Osteoblast (primary cell): ENCODE measurements at places on chromosomes 7 and 10.

DNA sequence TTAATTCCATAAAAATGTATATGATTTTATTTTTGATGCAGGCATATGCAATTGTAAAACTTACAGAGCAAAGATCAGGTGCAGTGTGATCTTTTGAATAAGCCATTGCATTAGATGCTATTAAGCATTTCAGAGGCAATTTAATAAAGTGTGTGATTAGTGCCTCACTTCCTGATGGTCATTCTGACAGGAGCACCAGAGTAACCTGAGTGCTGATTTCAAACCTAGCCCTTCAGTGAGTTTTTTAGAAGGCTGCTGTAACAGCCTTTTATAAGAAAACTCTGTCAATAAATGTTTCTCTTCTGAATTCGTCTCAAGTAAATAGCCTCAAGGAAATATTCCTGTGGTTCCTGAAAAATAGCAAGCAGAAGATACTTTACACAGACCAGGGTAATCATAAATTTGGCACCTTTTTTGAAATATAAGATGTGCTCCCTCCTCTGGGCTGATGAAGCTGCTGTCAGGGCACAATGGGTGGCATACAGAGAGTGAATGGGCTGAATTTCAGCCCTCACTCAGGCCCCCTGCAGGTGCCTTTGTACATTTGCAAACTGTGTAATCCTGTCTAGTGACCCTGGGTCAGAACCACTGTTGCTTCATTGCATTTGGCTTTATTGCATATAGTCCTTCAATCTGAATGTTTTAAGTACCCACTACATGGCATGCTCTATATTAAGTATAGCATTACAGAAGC is 193.7 kb upstream of the CSTF2T start:
- DNase-seq: no peak
- H3K27ac ChIP-seq: no peak overlapping the region
- no peaks in the 10 kb centered on the region for H3K4me1 ChIP-seq
- no peaks in the 10 kb centered on the region for H3K27me3 ChIP-seq
- no peak overlapping the region for H3K4me3 ChIP-seq

GRCh38 chr10:35040760-35041501 is 49.2 kb downstream of the CUL2 start:
- H3K27me3 ChIP-seq: no peaks in the 10 kb centered on the region
- DNase-seq: peak; percentile 56
- H3K27ac ChIP-seq: peak overlapping the region; percentile 44
- no peak overlapping the region for H3K4me3 ChIP-seq
- H3K36me3 ChIP-seq: peaks cover 24% of the 10 kb centered on the region
- peaks cover 26% of the 10 kb centered on the region for H3K4me1 ChIP-seq

DNA sequence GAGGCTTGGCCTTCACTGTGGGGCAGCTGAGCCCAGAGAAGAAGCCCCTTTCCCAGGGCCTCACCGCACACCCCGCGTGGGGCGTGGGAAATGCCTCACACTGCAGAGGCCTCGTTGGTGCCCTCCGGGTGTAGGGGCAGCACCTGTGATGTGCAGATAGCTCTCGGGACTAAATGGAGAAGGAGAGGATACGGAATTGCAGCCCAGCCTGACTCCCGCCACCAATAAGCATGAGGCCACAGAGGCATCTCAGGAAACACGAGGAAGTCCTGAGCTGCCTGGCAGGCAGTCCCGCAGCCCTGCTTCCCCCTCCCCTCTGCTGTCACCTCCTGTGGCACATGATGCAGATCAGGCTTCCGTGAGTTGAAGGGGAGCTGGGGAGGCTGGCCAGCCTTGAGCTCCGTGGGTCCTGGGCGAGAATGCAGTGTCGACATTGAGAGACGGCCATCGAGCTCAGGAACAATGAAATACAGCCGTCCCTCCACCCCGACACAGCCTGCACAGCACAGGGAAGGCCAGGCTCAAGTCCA is 59.6 kb upstream of the PPP2R2D start:
- H3K27ac ChIP-seq: no peak overlapping the region
- H3K4me1 ChIP-seq: no peaks in the 10 kb centered on the region
- H3K4me3 ChIP-seq: no peak overlapping the region
- DNase-seq: peak; percentile 49
- H3K36me3 ChIP-seq: no peaks in the 10 kb centered on the region
- H3K27me3 ChIP-seq: no peaks in the 10 kb centered on the region

DNA sequence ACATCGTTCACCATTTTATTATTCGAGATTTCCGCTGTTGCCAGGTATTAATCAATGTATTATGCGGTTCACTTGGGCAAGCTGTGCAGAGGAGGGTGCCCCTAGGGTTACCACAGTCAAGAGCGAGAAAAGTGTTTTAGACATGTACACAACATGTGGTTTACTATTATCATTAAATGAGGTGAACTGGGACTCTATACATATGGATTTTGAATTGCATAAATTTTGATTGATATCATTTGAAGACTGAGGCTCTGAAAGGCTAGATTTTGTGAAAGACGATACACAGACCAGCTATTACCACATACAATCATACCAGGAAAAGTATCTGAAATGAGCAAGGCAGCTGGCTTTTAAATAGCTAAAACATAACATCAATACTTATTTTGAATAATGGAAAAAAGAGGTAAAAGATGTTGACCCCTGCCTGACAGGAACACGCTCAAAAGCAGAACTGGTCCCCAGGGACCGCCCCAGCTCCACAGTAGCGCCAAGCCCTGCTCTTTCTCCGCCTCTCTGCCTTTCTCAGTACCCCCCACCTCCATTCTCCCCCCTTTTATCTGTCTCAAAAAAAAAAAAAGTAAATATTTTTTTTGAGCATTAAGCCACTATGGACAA is 413.4 kb upstream of the MKI67 start:
- no peak overlapping the region for H3K4me3 ChIP-seq
- no peaks in the 10 kb centered on the region for H3K4me1 ChIP-seq
- DNase-seq: no peak
